ENCODE measurements at places on chromosomes 2 and 18.

DNA sequence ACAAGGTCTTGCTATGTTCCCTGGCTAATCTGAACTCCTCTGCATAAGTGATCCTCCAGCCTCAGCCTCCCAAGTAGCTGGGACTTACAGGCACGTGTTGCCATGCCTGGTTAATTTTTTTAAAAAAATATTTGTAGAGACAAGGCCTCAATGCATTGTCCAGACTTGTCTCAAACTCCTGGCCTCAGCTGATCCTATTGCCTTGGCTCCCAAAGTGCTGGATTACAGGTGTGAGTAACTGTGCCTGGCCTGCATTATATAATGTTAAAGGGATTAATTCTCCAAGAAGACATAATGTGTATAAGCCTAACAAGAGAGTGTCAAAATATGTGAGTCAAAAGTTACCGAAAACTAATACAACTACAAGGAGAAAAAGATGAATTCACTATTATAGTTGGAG is 32.2 kb downstream of the BUB1 start:
- no peak for DNase-seq

- no peak for DNase-seq
Observed at GRCh38 chr2:80413136-80413535, 108.6 kb upstream of the LRRTM1 start.

DNA sequence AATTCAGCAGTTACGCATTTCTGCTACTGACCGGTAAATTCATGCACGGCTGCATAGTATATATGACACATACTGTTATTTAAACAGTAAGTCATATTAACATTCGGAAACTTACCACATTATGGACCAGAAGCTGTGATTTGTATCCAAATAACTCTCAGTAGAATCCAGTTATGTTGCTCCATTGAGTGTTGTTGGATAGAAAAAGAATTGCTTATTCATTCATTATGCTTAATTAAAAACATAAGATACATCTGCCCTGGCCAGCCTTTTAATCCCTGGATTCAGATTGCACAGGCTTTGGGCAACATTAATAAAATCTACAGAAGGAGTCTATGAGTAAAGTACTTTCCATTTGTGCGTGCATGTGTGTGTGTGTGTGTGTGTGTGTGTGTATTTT is 111.3 kb downstream of the CPS1 start:
- no peak for DNase-seq

DNA sequence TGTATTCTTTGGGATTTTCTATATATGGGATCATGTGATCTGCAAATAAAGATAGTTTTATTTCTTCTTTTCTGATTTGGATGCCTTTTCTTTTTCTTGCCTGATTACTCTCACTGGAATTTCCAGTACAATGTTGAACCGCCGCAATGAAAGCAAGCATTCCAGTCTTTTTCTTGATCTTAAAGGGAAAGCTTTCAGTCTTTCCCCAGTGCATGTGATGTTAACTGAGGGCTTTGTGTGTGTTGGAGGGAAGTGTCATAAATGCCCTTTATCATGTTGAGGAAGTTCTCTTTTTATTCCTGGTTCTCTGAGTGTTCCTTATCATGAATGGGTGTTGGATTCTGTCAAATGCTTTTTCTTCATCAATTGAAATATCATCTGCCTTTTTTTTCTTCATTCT is 16.9 kb upstream of the CYBRD1 start:
- no peak for DNase-seq

DNA sequence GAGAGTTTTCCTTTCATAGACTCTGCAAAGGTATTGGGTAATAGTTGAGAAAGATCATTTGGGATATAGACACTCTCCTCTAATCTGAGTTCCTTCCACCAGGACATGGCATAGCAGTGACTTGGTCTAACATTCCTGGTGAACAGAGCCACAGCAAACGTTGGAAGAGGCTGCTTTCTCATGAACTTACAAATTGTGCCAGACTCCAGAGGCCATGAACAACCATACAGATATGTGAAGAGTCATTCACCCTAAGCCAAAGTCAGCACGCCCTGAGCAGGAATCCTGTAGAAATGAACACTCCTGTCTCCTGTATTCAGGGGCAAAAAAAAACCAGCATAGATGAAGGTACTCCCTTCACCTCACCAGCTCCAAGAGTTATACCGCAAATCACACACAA is 152.8 kb downstream of the TMEM18 start:
- DNase-seq = no peak
